ENCODE measurements at places on chromosomes 7 and 10. TPM values are rescaled to one million over a fixed set of nuclear protein-coding genes. Genes with fewer than 3 reads are reported as not detected.

DNA sequence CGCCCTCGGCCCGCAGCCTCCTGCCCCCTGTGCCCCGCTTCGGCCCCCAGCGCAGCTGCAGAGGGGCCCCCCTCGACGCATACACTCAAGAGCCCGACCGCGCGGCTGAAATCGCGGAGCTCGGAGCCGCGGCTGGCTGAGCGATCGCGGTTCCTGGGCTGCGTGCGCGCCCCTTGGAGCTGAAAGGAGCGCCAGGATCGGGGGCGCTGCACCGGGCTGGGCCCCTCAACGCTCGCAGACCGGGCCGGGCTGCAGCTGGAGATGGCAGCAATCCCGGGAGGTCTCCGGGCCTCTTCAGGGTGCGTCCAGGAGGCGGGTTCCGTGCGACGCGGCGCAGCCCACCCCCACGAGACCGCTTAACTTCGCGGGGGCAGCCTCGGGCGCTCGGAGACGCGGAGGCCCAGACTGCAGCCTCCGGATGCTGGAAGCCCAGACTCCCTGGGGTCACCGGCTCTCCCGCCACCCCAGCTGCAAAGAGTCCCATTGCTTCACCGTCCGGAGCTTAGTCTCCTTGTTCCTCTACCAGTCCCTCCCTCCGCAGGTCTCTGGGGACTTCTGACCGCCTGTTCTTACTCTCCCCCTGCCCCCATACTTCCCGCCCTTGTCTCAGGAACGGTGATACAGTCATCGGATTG is 73.0 kb upstream of the LRRC4 start:
- no peak for DNase-seq

GRCh38 chr10:5565671-5566581 is 41.2 kb downstream of the CALML3 start:
- DNase-seq, result no peak

- no peak for DNase-seq
Measured at GRCh38 chr10:126730856-126731609, 60.5 kb upstream of the C10orf90 start.

GRCh38 chr10:5464546-5464945 is 34.8 kb downstream of the CALML5 start:
- no peak for DNase-seq

- DNase-seq, result no peak
Measured at GRCh38 chr7:123557016-123557397, 611 bp downstream of the NDUFA5 start.

DNA sequence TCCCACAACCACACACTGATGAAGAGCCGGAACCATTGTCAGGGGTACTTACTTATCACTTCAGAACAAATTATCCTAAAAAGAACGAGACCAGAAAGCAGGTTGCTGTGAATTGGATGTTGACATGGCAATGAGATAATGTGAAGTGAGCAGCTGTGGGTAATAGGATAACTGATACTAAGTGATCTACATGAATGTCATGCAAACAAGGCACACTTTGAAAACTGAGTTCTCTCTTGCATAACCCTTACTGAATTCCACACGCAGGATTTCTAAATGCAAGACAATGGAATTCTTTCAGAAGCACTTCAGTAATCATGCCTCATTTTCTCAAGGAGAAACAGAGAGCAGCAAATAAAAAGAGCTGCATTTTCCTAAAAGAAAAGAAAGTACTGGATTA is 242.5 kb upstream of the TMEM229A start:
- DNase-seq, result no peak

DNA sequence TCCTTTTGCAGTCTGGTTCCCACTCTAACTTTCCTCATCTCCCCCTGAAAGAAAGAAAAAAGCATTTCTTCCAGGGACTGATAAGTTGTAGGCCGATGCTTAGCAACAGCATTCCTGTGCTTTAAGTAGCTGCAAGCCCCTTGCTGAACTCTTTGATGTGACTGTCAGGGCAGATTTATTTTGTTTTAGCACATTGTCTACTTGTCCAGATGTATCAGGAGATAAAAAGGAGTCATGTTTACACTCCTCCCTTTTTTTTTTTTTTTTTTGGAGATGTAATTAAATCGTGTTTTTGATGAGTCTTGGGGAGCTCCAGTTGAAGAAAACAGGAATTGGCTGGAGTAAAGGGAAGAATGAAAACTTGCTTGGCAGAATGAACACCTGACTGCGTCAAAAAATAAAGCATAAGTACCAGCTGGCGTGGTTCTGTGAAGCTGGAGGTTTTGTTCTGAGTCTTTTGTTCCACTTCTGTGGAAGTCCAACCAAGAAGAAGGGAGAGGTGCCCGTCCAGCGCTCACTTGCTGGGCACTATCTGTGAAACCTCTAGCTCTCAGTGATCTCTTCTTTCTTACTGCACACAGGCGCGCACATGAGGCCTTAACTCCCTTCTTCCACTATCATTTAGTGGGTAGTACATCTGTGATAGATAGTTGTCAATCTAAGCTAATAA is 871.7 kb downstream of the LRMDA start:
- DNase-seq, result peak; percentile 80

DNA sequence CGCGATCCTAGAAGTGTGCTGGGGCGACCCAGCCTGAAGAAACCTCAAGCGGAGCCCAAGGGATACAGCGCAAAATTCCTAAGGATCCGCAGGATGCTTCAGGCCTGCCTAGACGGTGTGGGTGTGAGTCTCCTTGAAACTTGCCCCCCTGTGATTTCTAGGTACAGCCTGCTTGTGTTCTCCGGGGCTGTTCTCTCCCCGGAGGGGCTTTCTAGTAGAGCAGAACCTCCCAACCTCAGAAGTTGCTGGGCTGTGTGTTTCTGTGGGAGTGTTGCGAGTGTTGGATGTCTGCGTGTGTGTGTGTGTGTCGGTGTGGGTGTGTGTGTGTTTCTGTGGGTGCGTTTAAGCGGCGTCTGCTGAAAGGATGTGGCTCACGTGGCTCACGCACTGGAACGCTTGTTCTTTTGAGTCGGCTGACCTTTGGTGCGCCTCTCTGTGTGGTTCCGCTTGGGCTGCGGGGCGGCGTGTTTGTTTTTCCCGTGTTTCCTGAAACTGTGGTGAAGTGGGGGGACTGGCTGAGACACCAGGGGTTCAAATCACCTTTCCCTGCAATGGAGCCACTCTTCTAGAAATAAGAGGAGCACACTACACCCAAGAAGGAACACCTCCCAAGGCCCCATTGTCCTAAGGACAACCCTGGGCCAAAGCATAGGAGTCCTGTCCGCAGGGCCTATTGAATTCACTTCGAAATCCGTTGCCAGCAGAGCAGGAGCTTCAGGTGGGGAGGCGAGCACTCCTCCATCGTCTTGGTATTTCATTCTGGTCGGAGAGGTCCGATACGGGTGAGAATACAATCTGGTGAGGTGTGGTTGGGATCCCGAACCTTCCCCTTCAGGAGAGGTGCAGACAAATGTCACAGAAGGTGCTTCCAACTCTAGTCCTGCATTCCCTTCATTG is 25.1 kb upstream of the ZNF273 start:
- DNase-seq, result no peak

GRCh38 chr10:32189400-32190084 is 133.3 kb upstream of the KIF5B start:
- DNase-seq, result no peak

Gene RPEL1
- not detected for total RNA-seq

All from thyroid gland (tissue), 4 donors.